RPMI7951 (cell line): ENCODE measurements at places on chromosomes 3 and 15.

DNA sequence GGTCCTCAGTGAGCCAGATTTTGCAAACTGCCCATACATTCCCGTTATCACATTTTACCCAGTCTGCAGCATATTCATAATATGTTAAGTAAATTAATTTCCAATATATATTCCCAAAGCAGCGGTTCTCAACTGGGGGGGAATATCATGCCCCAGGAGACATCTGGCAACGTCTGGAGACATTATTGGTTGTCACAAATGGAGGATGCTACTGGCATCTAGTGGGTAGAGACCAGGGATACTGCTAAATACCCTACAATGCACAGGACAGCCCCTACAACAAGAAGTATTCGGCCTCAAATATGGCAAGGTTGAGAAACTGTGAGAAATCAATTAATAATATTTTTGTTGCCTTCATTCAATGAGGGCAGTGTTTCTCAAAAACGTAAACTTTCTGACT lies 280.3 kb downstream of the MAGI1 start:
- DNase-seq: no peak

- DNase-seq: no peak
Measured at GRCh38 chr3:148922467-148922866, 57.4 kb downstream of the CPA3 start.

DNA sequence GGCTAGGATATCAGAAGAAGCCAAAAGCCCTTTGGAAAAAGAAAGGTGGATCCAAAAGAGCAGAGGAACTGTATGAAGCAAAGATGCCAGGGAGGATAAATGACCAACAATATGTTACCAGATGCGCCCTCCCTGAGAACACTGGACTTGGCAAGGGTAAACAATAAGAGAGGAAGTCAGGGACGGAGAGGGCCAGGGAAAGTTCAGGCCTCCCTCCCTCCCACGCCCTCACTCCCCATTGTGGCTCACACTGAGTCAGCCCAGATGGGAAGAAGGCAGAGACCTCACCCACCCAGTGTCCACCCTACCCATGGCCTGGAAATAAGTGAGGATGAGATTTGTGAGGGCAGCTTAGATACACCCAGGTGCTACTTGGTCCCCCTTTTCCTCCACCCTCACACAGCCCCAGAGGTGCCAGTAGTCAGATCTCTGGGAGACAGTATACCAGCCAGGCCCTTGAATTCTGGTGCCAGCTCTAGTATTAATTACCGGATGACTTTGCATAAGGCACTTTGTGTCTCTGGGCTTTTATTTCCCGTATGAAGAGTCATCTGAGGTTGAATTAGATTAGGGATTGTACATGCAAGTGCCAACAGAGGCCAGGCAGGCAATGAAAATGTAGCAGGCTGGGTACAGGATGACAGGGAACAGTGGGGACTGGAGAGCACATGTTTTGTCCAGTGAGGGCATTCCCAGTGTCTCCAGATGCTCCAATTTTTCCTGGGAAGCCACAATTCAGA lies 35.1 kb upstream of the FRMD4B start:
- DNase-seq: peak; percentile 67

GRCh38 chr3:189652042-189652441 lies 20.9 kb downstream of the TP63 start:
- DNase-seq: peak; percentile 43

DNA sequence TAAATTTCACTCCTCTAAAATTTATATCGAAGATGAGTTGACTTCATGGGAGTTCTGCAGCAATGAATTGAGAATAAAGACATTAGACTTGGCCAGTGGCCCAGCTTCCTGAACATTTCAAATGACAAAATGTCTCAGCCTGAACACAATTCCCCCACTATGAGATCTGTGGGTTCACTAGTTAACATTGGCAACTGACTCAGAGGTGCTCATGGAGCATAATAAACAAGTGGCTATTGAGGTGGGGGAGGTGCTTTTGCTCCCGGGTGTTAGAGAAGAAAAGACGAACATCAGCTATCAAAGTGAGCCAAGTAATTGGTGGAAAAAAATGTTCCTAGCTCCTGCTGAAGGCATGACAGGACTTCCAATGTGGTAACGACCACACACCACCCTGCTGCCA lies 6.3 kb downstream of the ATP13A4 start:
- DNase-seq: peak; percentile 55

GRCh38 chr3:39541917-39542329 lies 74.4 kb downstream of the MOBP start:
- DNase-seq: peak; percentile 43

DNA sequence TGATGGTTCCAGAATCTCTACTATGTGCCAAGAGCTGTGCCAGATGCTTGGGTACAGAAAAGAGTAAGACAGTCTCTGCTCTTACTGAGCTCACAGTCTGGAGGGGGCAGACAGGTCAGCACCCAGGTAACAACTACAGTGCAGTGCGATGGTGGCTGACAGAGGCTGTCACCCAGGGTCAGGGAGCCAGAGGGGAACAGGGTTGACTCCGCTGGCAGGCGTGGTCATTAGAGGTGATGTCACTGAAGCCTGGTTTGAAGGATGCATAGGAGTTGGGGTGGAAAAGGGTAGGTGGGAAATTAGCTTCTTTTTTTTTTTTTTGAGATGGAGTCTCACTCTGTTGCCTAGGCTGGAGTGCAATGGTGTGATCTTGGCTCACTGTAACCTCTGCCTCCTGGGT lies 31.5 kb downstream of the GNB5 start:
- DNase-seq: no peak

DNA sequence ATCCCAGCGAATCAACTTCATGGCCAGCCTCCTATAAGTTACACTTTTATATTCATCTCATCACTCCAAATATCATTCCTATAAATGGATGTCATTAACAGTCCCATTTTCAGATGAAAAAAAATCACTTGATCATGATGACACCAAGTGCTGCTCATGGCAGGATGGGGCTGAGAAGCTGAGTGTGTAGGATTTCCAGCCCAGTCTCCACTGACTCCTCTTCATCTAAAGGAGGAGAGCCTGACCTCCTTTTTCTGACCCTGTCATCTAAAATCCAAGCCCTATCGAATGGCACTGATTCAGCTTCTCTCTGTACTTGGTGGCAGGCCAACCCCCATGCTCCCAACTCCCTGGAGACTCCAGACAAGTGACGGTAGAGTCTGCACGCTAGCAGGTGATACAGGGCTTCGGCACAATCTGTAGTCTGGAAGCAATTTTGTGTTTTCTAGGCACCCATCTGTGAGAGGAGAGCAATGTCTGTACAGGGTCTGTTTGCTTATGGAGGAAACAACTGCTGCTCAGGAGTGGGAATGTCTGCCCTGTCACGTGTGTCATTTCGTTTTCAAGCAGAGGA lies 103.2 kb downstream of the EPHB1 start:
- DNase-seq: no peak

DNA sequence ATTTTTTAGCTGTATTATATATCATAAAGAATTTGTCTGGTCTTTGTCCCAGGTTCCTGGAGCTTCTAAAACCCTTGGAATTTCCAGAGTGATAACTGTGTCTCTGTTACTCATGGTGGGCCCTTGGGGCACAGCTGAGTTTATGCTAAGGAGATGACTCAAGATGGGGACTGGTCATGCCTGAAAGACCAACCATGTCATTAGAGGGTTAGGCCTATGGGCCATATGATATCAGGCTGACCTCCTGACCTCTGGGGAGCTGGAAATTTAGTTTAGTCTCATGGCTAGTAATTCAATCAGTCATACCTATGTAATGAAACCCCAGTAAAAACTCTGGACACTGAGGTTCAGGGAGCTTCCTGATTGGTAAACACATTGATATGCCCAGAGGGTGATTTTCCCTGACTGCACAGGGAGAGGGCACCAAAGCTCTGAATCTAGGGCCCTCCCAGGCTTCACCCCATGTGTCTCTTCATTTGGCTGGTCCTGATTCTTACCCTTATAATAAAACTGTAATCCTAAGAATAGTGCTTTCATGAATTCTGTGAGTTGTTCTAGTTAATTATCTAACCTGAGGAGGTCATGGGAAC lies 69.6 kb downstream of the EEFSEC start:
- peak; percentile 69 for DNase-seq

DNA sequence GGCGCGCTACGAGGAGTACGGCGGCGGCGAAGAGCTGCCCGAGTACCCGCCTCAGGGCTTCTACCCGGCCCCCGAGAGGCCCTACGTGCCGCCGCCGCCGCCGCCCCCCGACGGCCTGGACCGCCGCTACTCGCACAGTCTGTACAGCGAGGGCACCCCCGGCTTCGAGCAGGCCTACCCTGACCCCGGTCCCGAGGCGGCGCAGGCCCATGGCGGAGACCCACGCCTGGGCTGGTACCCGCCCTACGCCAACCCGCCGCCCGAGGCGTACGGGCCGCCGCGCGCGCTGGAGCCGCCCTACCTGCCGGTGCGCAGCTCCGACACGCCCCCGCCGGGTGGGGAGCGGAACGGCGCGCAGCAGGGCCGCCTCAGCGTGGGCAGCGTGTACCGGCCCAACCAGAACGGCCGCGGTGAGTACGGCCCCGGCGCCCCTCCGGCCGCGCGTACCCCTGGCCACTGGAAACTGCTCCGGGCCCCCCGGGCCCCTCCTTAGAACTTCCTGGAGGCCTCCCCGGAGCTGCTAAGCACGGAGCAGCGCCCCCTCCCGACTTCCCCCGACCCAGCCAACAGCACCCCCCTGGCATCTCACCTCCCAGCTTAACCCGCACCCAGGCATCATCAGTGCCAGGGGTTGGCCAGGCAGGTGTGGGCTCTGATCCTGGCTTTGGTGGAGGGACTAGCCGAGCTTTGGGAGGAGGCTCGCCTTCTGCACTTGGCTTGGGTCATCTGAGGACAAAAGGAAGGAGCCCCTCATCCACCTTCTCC lies 1.4 kb downstream of the LOXL1 start:
- peak; percentile 39 for DNase-seq

DNA sequence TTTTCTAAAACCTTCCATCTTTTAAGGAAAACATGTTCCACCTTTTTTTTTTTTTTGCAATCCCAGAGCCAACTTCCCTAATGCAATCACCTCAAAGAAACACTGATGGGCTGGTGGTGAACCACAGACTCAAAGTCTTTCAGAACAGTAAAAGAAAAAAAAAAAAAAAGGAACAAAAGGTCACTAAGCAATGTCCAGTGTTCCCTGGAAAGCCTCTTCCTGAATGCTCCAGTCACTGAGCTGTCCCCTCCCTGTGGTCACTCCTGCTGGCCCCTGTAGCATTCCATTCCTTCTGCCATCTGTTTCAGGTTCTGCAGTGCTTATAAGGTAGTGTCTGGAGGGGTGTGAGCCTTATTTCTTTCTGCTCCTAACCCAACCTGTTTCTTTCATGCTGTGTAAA lies 53.3 kb downstream of the AAGAB start:
- DNase-seq: peak; percentile 86

GRCh38 chr3:15610082-15610759 lies 8.7 kb downstream of the BTD start:
- DNase-seq: peak; percentile 98

DNA sequence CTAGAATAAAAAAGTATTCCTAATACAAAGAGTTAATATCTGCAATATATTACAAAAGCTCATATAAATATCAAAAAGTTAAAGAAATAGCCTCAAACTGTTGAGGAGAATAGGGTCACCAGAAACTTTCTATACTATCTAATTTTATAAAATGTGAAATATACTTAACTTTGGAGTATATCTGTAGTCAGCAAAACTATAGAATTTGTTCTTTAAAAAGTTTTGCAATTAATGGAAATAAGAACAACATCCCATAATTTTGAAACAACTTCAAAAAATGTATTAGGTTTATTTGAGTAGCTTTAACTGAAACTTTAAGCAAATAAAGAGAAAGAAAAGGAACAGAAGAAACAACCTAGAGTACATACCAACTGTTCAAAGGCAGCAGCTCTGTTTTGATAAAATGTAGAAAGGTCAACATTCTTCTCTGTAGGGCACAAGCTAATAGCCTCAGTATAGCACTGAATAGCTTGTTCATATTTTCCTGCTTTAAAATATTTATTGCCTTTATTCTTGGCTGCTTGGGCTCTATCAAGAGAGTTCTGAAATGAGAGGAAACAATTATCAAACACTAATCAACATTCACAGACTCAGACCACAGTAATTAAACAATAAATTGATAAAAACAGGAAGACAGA lies 14.3 kb downstream of the TOMM70 start:
- DNase-seq: no peak

DNA sequence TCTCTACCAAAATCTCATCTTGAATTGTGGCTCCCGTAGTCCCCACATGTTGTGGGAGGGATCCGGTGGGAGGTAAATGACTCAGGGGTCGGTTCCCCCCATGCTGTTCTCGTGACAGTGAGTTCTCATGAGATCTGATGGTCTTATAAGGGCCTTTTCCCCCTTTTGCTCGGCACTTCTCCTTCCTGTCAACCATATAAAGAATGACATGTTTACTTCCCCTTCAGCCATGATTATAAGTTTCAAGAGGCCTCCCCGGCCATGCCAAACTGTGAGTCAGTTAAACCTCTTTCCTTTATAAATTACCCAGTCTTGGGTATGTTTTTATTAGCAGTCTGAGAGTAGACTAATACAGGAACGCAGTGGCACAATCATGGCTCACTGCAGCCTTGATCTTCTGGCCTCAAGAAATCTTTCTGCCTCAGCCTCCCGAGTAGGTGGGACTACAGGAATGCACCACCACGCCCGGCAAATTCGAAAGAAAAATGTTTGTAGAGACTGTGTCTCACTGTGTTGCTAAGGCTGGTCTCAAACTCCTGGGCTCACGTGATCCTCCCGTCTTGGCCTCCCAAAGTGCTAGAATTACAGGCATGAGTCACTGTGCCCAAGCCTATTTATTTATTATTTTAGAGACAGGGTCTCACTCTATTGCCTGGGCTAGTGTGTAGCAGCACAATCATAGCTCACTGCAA lies 101.0 kb downstream of the ATP10A start:
- DNase-seq: no peak

- no peak for DNase-seq
Measured at GRCh38 chr3:194123726-194124125, 12.2 kb upstream of the HES1 start.

GRCh38 chr15:38217788-38218609 lies 34.6 kb upstream of the SPRED1 start:
- peak; percentile 35 for DNase-seq

GRCh38 chr15:63041974-63042876 lies at the start of gene TPM1:
Gene TPM1 (plus strand): TSS chr15:63042747. CDS start chr15:63042830, 83 bp downstream.
- peak; percentile 96 for DNase-seq

- no peak for DNase-seq
Measured at GRCh38 chr3:24566927-24567326, 72.3 kb upstream of the THRB start.

DNA sequence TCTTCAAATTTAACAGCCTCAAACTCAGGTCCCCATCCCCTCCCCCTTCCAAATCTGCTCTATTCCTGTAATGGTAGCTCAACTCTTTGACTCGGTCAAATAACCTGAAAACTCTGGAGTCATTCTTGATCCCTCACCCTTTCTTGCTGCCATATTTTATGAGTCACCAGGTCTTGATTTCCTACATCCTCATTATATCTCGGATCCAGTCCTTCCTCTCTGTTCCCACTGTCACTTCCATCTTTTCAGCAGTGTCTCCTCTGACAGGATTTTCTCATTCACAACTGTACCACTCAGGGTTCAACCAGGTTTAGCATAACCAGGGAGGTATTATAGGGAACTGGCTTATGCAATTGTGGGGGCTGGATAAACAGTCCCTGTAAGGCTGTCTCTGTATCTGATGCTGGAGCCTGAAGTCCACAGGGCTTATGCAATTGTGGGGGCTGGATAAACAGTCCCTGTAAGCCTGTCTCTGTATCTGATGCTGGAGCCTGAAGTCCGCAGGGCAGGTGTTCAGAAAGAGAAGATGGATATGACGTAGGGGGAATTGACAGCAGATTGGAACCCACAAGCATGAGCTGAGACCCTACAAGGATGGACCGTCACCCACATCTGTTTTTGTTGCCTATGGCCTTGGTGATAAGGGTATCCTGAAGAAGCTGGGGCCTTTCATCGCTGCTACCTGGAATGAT lies 9.1 kb upstream of the FETUB start:
- no peak for DNase-seq

GRCh38 chr15:35305946-35306345 lies 220.9 kb upstream of the NANOGP8 start:
- DNase-seq: peak; percentile 75

GRCh38 chr3:125160606-125161371 lies 51.8 kb downstream of the SLC12A8 start:
- peak; percentile 60 for DNase-seq
